NCI-H2227 treated with DMSO at 0.1 percent for 48 hours (cell line): ENCODE measurements at places on chromosomes 12 and 14.

GRCh38 chr12:68331500-68331868, 678 bp downstream of the MDM1 start:
- DNase-seq, result no peak

GRCh38 chr14:71013551-71014192, 106.4 kb downstream of the PCNX1 start:
- no peak for DNase-seq

DNA sequence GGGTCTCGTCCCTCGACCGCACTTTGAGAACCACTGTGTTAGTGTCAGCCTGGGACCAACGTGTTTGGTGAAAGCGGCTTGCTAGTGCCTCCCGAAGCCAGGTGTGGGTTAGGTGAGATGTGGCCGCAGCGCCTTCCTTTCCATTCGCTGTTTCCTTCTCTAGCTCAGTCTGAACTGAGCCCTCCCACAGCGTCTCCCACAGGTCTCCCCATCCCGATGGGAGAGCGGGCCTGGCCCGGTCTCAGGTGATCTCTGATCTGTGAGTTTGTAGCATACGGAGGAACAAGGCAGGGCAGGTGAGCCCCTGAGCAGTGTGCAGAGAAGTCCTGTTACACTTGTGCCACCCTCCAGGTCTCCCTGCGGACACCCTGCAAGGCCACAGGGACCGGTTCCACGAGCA, 19.3 kb downstream of the HIP1R start:
- no peak for DNase-seq

GRCh38 chr14:100673085-100673806, 53.4 kb upstream of the DLK1 start:
- DNase-seq, result peak; percentile 50

- no peak for DNase-seq
These were observed 401 bp upstream of the IPO4 start for GRCh38 chr14:24189059-24189375.

- DNase-seq, result peak; percentile 28
These were observed 457.7 kb upstream of the SYT1 start for GRCh38 chr12:78406828-78407227.

DNA sequence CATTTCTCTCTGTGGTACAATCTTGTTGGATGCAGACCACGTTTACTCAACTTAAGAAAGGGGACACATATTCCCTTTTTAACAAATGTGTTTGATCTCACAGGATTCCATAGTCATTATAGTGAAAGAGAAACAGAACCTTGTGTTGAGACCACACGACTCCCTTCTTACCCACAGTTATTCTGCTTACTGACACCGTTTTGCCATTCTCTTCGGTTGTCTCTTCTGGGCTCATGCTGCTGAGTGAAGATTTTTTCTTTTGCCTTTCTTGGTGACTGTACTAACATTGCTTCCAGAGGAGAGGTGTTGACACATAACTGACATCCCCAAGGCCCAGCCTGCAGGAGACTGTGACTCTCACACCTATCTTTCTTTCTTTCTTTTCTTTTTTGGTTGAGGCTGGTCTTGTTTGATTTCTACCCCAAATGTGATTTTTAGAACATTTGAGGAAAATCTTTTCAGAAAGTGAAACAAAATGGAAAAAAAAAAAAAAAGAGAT, 61.2 kb upstream of the OTOGL start:
- no peak for DNase-seq

DNA sequence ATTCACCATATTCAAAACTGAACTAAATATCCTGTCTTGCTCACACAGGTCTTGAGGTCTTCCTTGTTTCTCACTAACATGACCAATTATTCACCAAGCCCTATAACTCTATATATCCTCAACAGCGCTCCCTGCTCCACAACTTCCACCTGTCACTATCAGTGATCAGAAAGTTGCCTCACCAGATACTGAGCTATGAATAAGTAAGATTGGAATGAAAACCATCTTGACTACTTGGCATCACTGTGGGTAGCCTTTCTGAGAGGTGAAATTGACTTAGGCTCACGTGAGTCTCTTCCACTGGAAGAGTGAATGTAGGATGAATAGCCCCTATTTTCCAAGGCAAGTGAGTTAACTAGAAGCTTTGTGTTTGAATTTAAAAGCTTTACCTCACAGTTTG, 167.1 kb downstream of the PIK3C2G start:
- no peak for DNase-seq

DNA sequence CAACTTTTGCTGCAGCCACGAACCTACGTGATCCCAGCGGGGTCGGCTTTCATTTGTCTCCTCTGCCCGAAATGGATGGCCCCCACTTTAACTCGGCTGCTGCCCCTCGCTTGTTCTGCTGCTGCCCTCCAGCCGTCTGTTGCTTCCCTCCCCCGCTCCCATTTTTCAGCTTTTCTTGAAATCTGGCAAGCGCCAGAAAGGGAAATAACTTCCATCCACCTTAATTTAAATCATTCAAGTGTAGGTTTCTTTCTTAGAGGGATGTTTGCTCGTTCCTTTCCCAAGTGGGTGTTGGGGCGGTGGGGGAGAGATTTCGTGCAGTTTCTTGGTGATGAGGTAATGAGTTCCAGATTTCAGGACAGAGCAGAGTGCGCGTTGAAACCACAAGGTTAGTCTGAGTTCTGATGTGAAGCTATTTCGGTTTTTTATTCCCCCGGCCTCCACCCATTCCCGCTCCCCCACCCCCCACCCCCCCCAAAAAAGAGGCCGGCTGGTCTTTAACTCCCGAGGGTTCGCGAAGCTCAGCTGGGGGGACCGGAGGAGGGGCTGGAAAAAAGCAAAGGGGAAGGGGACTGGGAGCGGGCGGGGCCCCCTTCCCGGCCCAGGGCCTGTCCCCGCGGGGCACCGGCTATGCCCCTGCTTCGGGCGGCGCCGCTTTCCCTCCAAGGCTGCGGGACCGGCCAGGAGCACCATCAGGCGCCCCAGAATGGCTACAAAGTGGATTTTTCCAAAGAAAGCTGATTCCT, 2.2 kb upstream of the ZFP36L1 start:
- DNase-seq, result no peak

DNA sequence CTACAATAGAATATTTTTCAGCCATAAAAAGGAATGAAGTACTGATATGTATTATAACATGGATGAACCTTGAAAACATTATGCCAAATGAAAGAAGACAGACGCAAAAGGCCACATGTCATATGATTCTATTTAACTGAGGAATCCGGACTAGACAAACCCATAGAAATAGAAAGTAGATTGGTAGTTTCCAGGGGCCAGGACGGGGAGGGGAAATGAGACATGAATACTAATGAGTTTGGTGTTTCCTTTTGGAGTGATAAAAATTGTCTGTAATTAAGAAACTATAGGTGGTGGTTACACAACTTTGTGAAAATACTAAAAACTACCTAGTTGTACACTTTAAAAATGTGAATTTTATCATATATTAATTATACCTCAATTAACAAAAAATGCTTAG, 247.6 kb downstream of the BCAT1 start:
- no peak for DNase-seq
